ENCODE measurements at places on chromosomes 4 and X.
A peak's percentile ranks its signal among the peaks of the same experiment; 100 is the strongest.

DNA sequence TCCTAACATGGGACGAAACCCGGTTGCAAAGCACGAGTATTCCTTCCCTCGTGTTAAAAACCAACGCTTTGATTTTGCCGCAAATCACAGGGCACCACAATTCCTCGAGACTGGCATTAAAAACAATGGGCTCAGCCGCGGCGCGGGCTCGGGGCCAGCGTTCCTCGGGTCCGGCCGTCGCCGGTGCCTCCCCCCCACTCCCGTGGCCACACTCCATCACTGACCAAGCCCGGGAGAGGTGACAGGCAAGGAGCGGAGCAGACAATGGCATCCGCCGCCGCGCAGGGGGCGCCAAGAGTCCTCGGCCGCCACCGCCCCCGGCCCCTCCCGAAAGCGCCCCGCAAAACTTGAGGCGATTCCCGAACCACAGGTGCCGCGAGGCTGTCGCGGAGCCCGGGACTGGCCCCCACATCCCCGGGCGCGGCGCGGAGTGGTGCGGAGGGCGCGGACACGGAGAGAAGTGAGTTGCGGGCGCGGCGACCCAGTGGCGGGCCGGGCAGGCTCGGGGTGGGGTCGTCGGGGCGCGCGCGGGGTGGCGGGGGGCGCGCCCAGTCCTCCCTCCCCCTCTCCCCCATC is 445 bp downstream of the AP1S2 start:
- DNase-seq = no peak

DNA sequence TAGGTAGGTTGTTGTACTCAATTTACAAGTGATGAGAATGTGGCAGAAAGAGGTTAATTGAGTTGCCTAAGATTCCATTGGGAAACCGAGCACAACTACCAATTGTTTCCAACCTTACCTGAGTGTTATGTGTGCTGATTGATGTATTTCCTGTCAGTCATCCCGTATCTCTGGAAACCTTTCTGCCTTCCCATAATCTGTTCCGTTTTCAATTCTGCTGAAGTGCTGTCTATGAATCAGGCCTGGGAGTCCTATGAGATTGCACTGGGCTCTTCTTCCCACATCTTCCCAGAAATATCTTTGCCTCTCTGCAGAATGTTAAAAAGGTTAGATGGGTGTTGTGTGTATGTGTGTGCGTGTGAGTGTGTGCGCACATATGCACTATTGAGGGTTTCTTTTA is 229.5 kb upstream of the ANXA3 start:
- no peak for DNase-seq

DNA sequence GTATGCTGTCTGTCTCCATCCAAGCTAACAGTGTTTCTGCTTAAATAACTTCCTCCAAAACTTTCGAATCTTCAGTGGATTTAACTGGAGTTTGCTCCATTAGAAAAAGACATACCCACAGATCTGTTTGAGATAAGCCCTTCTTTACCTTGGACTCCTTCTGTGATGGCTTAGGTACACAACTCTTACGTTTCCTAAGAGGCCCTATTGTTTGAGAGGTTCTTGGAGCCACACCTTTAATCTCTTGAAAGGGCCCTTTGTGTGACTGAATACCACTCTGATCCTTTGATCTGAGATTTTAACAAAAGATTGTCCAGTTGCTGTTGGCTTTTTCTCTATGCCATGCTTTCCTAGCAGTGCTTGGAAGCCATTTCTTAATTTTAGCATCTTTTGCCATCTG is 92.5 kb downstream of the AKAP4 start:
- no peak for DNase-seq

DNA sequence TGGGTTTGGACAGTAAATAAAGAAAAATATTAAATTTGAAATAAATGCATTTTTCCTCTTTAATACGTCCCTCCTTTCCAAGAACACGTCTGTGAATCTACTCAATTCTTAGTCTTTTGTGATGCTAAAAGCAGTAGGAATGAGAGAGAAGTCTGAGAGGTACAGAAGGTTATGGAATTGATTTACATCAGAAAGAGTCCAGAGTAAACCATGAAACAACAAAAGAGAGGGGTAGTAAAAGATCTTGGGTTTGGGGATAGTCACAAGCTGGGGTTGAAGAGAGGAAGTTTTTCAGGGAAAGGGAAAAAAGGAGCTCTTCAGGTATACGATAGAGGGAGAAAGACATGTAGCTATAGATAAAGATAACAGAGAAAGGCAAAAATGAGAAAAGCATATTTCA is 215.4 kb downstream of the RAB28 start:
- no peak for DNase-seq

- DNase-seq = no peak
Observed at GRCh38 chr4:159071969-159072765, 30.7 kb upstream of the RAPGEF2 start.

DNA sequence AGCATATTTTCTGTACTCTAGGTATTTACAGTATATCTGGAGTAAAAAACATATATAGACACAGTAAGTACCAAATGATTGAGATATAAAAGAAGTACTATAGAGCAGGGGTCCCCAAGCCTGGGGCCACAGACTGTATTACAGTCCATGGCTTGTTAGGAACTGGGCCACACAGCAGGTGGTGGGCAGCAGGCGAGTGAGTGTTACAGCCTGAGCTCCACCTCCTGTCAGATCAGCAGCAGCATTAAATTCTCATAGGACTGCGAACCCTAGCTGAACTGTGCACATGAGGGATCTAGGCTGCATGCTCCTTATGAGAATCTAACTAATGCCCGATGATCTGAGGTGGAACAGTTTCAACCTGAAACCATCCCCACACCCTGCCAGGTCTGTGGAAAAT is 300.7 kb downstream of the NR3C2 start:
- DNase-seq = no peak

DNA sequence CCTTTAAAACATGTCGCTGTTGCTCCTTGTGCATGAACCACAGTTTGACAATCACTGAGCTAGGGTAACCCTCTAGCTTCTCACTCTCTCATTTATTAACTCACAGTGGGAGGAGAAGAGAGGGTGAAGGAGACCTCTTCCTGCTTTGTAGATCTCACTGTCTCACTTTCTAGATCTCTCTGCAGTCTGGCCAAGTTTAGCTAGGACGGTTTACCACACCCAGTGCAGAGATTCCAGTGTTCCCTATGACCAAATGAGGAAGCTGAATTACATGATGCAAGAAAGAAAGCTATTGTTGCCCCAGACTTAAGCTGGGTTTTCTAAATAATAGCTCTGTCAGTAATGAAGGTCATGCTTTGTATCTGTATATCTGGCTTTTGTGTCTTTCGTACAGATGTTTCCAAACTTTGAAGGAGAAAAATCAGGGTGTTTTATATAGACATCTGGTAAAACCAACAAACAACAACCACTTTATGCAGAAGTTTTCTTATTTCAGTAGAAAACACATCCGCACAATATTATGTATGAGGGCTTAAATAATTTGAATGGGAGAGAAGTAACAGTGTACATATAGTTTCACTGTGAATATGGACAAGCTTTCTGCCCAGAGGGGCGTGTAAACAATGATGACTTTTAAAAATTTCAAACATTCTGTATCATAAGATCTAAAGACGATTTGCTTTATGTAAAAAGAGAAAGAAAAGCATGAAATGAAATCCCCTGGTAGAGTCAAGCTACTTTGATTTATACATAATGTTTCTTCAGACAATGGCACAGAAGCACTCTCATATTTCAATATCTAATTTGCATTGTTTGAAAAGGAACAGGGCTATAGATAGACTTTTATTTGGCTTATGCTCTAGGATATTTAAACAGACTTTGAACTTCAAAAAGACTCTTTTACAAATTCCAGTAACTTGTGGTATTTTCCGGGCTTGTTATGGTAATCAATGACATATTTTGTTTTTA is 582.3 kb downstream of the FSTL5 start:
- DNase-seq = peak; percentile 5
